Gastrocnemius medialis (tissue), 4 donors: ENCODE measurements at places on chromosomes 5 and 9. TPM values are rescaled to one million over a fixed set of nuclear protein-coding genes. Genes with fewer than 3 reads are reported as not detected.

DNA sequence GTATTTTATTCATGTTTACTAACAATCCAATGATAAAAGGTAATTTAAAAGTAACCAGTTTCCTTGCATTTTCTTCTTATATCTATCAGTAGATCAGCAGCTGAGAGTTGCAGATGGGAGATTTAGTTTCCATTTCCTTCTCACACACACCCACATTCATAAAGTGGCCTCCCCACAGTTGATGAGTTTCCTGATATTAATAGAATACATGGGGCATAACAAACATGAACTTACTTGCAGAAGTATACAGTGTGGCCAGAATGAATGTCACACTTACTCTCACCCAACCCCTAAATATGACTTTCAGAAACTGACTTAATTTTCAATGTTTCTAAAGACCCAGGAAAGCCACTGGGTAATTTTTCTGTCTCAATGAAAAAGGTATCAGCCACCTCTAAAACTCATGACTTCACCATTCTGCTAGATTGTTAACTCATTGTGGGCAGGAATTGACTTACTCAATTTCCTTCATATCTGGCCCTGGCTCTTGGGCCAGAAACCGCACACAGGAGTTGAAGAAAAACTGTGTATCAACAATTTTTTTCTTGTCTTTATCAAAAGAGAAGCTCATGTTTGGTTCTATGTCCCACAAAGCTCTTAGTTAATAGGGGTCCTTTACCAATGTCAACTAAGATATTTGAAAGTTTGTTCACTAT is 63.5 kb upstream of the OSMR start:
- H3K4me1 ChIP-seq = peaks cover 20% of the 10 kb centered on the region
- H3K4me3 ChIP-seq = no peak overlapping the region
- peak overlapping the region; percentile 35 for H3K27ac ChIP-seq
- no peaks in the 10 kb centered on the region for H3K36me3 ChIP-seq
- no peaks in the 10 kb centered on the region for H3K27me3 ChIP-seq

- peaks cover 27% of the 10 kb centered on the region for H3K36me3 ChIP-seq
- no peaks in the 10 kb centered on the region for H3K27me3 ChIP-seq
- peaks cover 18% of the 10 kb centered on the region for H3K4me1 ChIP-seq
Measured at GRCh38 chr5:132557478-132558172, 848 bp downstream of the RAD50 start.

DNA sequence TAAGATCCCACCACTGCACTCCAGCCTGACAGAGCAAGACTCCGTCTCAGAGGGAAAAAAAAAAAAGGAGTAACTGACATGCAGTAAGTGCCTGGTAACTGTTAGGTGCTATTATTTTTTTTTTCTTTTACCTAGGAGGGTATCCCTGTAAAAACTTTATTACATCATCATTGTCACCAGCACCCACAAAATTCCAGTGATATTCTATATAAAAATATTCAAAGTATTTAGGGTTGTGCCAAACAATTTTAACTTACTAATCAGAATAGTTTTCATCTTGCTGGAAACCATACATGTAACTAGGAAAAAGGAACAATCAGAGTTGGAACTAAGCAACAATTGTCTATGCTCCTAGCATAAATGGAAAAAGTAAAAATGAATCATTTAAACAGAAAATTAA is 112.4 kb downstream of the SSBP2 start:
- H3K27me3 ChIP-seq = no peaks in the 10 kb centered on the region
- no peaks in the 10 kb centered on the region for H3K4me1 ChIP-seq
- H3K27ac ChIP-seq = no peak overlapping the region
- H3K36me3 ChIP-seq = peaks cover 9% of the 10 kb centered on the region
- DNase-seq = no peak
- H3K4me3 ChIP-seq = no peak overlapping the region

Gene SPACA9
- total RNA-seq = 2.5 TPM
